NCI-H1105 (cell line): ENCODE measurements at places on chromosomes 6 and 20.

DNA sequence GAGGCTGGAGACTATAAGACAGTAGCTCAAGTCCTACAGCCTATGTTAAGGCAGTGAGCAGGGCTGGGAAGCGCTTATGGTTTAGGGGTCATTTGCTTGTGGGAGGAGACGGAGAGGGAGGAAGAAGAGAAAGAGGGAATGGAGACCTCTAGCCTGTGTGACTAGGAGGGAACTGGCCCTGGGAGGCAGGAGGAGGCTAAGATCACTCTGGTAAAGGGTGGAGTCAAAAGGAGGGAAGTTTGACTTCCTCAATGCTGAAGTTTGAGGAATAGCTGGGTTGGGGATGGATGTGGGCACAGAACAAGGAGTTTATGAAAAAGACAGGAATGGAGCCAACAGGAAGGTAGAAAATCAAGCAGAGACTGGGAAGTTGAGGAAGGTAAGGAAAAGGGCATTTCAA, 6.4 kb upstream of the BACH2 start:
- no peak for DNase-seq

- no peak for DNase-seq
These were observed 50.1 kb upstream of the SLC32A1 start for GRCh38 chr20:38674092-38674764.

- DNase-seq = no peak
These were observed 8.3 kb downstream of the SLPI start for GRCh38 chr20:45246109-45246508.

- no peak for DNase-seq
These were observed 52.5 kb upstream of the CCN2 start for GRCh38 chr6:132003516-132004178.

DNA sequence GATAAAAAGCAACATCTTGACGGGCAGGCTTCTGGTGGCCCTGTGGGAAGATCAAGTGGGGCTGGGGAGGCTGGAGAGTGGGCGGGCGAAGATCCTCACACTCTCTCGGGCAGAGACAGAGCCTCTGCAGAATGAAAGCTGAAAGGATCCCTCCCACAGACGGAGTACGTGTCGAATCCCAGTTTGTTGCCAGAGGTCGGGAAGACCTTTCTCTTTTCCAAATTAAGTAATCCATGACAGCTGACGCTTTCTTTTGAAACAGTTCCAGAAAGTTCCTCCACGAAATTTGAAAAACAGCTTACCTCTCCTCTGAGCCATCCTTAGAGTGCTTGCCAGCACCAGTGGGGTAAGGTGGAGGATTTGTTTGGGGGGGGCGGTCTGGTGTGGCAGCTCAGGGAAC, 155.6 kb upstream of the SMLR1 start:
- no peak for DNase-seq

GRCh38 chr6:73873081-73873480, 177.1 kb downstream of the CD109 start:
- DNase-seq = no peak

DNA sequence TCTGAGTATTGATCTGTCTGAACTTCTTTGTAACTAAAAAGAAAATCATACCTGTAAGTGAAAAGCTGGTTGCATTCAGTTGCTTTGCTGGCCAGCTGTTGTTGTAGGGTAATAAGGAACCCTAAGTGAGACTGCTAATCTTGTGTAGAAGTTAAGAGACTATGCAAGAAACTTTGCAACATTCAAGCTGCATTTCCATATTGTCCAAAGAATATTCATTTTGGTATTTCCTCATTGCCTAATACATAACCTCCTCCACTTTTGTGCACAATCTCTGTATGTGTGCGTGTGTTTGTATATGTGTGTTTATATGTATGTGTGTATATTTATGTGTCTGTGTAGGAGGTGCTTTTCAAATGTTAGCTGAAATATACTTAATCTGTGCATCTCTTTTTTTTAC, 414.9 kb downstream of the CDKAL1 start:
- no peak for DNase-seq

GRCh38 chr6:111357705-111358104, 125.3 kb downstream of the REV3L start:
- DNase-seq = no peak

DNA sequence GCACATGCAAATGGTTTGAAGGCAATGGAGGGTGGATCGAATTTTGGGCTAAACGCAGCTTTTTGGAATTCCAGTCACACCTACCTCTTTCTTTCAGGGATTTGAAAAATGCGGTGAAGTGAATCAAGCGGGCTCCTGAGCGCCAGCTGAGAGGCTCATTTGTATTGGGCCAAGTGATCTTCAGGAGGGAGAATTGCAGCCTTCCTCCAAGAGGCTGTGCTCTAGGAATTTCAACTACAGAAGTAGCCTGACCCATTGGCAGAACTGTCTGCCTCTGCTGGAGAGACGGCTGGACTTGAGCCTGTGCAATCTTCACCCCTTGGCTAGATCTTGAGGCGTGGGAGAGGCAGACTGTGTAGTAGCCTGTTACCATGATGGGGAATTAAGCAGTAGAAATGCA, 5.7 kb upstream of the TIAM2 start:
- DNase-seq = no peak

DNA sequence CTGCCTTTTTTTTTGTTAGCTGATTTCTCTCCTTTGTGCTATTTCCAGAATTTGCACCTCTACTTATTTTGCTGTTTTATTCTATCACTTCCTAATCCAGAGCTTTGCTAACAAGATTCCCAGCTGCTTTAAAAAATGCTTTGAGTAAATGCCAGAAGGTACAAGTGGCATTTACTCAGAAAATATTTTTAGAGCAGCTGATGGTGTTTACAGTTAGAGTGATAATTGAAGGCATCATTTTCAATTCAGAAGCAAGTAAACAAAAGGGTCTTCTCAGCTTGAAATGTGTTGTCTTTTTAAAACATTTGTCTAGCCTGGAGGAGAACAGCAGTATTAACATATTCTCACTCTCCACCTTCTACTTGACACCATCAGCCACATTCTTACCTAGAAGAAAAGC, 99.9 kb downstream of the OTOR start:
- no peak for DNase-seq

GRCh38 chr20:57473246-57474048, 51.5 kb downstream of the CTCFL start:
- no peak for DNase-seq

GRCh38 chr6:157110607-157111006, 212.7 kb downstream of the TMEM242 start:
- DNase-seq = no peak

DNA sequence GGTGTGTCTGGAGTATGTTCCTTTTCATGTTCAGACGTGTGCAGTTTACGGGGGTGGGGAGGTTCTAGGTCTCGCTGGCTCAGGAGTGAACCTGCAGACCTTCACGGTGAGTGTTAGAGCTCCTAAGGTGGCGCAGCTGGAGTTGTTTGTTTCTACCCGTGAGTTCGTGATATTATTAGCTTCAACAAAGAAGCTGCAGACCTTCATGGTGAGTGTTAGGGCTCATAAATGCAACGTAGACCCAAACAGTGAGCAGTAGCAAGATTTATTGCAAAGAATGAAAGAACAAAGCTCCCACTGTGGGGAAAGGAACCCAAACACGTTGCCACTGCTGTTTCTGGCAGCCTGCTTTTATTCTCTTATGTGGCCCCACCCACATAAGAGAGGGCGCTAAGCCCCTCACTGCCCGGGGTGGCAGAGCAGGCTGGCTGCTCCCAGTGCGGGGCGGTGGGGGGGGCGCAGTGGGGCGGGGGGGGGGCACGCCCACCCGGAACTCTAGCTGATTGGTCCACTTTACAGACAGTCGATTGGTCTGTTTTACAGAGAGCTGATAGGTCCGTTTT, 41.3 kb upstream of the GMPR start:
- DNase-seq = no peak

DNA sequence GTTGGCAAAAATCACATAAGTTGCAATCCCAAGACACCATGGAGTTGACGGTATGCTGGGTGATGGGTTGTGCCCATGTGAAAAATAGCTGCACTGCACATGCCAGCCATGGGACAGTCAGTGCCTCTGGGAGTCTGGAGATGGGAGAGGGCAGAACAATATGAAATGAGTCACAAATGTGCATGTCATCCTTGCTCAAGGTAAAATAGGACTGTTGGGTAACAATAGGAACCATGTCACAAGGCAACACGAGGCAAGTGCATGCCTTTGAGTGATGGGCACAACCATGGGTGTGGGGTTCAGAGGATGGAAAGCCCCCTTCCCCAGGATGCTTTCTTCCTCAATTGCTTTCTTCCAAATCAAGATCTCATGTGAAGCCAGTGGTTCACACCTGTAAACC, 70.5 kb upstream of the PIM1 start:
- no peak for DNase-seq

GRCh38 chr6:16993396-16993795, 108.5 kb upstream of the STMND1 start:
- DNase-seq = no peak

GRCh38 chr6:57198926-57199636, 23.0 kb downstream of the RAB23 start:
- no peak for DNase-seq

GRCh38 chr6:167079853-167080297, 43.0 kb upstream of the CCR6 start:
- no peak for DNase-seq

DNA sequence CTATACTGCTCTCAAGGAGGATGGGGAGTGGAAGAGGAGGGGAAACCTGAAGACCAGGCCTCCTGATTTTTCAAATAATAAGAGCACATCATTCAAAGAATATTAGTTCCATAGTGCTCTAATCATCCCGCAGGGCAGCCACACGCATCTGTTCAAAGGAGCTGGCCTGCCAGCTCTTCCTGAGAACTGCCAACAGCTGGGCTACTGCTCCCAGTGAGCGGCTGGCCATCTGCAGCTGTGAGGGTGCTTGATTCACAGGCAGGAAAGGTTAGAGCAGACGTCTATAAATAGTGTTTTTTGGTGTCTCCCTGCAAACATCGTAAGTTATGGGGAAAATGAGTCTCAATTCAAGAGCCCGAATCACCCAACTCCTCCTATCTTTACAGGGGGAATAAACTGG, 17.3 kb downstream of the NSFL1C start:
- DNase-seq = no peak

DNA sequence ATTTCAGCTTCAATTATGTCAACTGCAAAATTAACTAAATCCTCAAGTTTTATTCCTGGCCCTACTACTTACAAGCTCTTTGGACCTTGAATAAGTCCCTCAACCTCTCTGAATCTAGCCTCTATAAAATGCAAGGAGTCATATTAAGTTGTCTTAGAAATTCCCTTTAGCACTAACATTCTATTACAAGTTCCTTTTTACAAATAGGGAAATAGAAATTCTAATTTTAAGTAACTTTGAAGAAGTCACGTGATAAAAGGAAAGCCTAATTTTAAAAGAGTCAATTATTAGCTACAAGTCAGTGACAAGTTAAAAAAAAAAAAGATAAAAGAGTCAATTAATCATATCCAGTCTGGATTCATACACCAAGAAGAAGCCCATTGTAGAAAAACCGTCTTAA, 24.6 kb upstream of the GTF3C6 start:
- no peak for DNase-seq

- DNase-seq = no peak
These were observed 68.6 kb upstream of the HDDC2 start for GRCh38 chr6:125370343-125370742.

- DNase-seq = no peak
These were observed 23.9 kb upstream of the YWHAB start for GRCh38 chr20:44861531-44862006.
